ENCODE measurements at places on chromosomes 13 and 19.

DNA sequence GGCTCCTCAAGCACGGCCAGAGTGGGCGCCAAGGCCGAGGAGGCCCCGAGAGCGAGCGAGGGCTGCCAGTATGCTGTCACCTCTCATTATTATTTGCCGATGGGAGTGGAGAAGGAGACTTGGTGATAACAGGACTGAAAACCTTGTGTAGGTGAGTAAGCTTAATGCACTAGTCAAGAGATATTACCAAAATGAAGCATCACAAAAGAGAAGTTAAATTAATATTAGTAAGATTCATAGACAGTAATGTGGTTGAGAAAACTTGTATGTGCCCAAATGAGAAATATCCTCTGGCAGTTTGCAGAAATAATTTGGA is 204.5 kb upstream of the SLITRK1 start:
- no peak for DNase-seq

DNA sequence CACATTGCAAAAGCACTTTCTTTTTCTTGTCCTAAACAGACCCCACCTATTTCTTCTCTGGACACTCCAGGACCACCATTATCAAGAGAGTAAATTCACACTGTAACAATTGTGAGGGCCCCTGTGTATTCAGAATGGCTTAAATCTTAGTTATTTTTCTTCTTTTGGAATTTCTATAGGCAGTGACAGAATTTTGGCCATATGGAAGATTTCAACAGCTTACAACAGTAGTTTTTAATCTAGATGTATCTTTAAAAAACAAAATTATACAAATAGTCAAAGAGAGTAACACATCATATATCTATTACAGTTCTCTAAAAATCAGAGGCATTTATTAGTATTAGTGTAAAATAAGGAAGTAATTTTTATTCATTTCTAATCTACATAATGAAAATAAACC is 482.1 kb downstream of the LIG4 start:
- no peak for DNase-seq

DNA sequence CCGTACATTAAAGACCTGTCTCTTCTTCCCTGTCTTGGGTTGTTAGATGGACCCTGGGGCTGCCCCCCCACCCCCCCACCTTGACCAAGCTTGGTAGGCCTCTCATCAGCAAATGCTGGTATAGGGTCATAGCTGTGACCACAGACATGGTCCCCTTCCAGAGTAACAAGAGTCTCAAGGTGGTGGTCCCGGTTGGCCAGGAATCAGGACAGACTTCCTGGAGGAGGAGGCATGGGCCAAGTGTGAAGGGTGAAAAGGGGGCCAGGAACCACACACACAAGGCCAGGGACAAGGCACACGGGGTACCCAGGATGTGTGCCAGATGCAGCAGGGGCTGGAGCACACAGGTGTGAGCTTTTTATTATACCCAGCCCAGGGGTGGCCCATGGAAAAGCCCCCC is 1.1 kb upstream of the MRI1 start:
- DNase-seq, result no peak

- DNase-seq, result no peak
Observed at GRCh38 chr13:42258747-42259146, 13.2 kb upstream of the AKAP11 start.

DNA sequence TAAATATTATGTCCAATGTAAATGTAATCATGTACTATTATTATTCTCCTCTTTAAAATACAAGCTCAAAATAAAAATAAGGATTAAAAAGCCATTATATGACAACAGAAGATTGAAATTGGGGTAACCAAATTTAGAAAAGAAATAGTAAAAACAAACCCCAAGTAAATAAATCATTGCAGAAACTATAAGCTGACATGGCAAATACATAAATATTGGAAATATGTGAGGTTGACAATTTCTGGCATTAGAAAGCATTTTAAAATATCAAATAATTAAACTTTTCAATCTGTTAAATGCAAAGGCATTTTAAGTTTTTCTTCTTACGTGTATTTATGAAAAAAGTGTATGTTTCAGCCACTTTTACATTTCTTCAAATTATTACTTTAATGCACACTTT is 394.7 kb upstream of the DACH1 start:
- DNase-seq, result no peak

GRCh38 chr13:35279500-35279899 is 197.0 kb downstream of the MAB21L1 start:
- no peak for DNase-seq

- DNase-seq, result no peak
Observed at GRCh38 chr13:71962126-71962525, 95.1 kb upstream of the DACH1 start.

DNA sequence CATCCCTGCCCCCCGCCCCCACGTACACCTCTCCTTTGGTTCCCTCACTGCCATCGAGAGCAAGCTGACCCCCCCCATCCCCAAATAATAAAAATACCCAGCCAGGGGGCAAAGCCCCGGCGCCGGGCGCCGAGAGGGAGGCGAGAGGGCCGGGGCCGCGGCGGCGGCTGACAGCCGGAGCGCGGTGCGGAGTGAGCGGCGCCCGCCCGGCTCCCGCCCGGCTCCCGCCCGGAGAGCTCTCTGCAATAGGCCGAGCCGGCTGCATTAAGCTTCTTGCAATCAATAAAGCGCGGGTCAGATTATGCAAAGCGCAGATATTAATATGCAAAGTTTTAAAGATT is 40.9 kb downstream of the DEDD2 start:
- no peak for DNase-seq

GRCh38 chr19:29810504-29810871 is 1.3 kb upstream of the CCNE1 start:
- DNase-seq, result no peak

DNA sequence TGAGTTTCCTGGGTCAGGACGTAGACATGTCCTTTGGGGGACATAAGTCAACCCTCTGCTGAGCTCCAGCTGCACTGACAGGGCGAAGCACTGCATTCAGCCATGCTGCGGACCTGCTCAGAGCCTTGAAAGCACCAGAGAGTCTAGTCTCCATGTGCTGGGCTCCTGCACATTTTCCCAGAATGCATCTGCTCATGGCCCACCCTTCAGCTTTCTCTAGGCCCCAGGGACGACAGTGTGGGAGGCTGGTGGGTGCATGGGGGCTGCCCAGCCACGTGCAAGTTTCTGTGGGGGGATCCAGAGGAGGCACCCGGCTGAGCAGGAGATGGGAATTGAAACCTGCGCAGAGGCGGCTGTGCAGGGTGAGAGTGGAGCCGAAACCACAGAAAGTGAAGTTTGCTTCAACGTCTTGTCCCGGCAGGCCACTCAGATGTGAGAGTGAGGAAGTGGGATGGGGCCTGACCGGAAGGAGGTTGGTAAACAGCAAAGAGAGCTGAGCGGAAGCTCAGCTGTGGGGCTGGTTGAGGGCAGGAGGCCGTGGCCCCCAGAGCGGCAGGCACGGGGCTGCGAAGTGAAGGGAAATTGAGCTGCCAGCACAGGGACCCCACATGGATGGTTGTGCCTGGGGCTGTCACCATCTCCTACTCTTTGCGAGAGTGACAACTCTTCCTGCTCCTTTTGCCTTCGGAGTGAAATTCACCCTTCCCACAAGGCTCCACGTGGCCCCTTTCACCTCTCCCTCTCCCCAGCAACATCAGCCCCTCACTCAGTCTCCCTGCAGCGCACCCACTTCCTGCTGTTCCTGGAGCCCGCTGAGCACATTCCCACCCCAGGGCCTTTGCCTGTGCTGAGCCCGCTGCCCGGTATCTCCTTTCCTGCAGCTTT is 11.8 kb downstream of the PGLS start:
- DNase-seq, result no peak

DNA sequence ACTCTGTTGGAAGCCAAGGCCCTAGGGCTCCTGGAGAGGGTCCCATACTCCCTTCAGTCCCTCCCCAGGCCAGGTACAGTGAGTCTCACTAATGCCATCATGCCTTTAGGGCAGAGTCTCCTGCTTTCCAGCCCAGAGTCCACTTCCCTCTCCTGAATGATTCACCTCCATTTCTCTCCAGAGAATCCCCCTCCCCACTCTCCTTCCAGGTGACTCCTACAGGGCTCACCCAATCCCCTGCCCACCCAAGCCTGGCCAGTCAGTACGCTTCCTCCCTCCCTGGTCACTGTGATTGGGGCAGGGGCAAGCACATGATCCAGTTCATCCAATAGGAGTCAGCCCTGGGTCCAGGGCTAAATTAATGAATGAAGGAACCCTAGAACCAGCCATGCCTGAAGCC is 35.0 kb upstream of the PNMA8B start:
- no peak for DNase-seq

DNA sequence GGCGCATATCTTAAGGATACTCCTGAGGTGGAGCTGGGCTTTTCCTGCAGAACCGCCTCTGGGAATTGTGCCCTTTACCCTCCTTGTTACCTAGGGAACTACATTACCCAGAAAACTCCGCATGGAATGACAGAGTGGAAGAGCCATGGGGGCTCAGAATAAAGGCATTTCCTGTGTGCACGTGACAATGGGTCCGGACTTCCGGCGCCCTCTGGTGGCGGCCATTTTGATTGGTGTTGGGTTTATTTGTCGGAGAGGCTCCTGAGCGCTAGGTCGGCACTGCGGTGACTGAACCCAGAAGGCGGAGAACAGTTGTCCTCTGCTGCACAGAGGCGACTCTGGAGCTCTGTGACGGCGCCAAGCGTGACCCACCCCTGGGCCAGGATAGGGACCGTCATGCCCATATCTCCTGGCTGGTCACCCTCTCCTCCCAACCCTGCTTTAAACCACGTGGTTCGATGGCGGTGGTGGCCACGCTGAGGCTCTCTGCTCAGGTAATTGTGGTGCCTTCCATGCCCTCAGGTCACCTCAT is at the start of gene ZNF587B:
TSS of gene ZNF587B (plus strand) at position 229 of the 532 bp plus-strand sequence. CDS start at position 459, 230 bp downstream.
- no peak for DNase-seq

DNA sequence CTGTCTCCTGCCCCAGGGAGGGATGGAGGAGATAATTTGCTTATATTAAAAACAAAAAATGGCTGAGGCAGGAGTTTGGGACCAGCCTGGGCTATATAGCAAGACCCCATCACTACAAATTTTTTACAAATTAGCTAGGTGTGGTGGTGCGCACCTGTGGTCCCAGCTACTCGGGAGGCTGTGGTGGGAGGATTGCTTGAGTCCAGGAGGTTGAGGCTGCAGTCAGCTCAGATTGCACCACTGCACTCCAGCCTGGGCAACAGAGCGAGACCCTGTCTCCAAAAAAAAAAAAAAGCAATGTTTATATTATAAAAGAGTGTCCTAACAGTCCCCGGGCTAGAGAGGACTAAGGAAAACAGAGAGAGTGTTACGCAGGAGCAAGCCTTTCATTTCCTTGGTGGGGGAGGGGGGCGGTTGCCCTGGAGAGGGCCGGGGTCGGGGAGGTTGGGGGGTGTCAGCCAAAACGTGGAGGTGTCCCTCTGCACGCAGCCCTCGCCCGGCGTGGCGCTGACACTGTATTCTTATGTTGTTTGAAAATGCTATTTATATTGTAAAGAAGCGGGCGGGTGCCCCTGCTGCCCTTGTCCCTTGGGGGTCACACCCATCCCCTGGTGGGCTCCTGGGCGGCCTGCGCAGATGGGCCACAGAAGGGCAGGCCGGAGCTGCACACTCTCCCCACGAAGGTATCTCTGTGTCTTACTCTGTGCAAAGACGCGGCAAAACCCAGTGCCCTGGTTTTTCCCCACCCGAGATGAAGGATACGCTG is 184.0 kb downstream of the KDM4B start:
- DNase-seq, result no peak

DNA sequence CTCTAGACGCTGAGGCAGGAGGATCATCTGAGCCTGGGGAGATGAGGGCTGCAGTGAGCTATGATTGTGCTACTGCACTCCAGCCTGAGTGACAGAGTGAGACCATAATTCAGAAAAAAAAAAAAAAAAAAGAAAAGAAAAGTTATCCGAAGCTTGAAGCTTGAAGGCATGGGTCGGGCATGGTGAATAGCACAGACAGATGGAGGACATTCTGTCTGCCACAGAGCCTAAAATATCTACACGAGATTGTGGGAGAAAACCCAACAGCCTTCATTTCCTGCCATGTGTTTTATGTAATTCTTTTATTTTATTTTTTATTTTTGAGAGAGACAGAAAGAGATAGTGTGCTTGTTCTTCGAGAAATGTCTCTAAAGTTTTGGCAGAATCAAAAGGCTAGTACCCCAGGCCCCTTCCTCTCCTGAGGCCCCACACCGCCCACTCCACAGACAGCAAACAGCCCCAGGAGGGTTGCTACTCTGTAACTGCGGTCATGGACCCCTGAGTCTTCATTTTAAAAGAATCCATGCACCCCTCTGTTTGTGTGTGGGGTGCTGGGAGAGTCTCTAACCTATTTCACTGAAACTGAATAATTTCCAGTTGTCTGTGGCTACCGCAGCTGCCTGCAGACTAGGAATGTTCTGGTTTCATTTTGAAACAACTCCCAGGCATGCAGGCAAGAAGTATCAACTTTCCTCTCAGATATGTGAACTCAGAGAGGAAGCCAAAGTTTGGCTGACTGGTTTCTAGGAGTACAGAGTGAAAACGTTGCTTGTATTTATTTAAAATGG is 38.4 kb upstream of the RCBTB2 start:
- no peak for DNase-seq

GRCh38 chr19:56905631-56906150 is 65.2 kb upstream of the PEG3 start:
- no peak for DNase-seq

- DNase-seq, result peak; percentile 15
Observed at GRCh38 chr13:24605923-24606372, 74.3 kb upstream of the ATP12A start.
